H4 (cell line): ENCODE measurements at places on chromosomes 13 and 19. TPM values are rescaled to one million over a fixed set of nuclear protein-coding genes. Genes with fewer than 3 reads are reported as not detected.
A peak's percentile ranks its signal among the peaks of the same experiment; 100 is the strongest.

Gene OLFM2
- 11.1 and 17.3 TPM in 2 replicates for total RNA-seq

DNA sequence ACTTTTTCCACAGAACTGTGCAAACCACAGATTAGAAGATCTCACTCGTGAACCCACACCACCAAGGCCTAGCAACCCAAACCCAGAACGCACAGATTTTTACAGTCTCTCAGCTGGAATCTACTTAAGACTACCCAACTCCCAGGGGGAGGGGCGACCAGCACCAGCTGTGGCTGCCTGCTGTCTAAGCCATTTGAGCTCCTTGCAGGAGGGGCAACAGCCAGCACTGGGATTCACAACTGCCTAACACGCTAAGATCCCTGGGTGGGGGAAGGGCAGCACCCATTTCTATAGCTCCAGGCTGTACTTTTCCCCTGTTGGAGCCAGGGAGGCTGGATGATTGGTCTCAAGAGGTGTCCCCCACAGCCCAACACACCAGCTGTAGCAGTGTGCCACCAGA, 368.8 kb downstream of the SUCLA2 start:
- no peak for DNase-seq

GRCh38 chr19:19997656-19998268, 41.5 kb downstream of the ZNF682 start:
- no peak for DNase-seq

GRCh38 chr19:45156751-45157150, 4.0 kb downstream of the NKPD1 start:
- no peak for DNase-seq

- DNase-seq: no peak
These were observed 2.4 kb downstream of the SHANK1 start for GRCh38 chr19:50717026-50717723.

DNA sequence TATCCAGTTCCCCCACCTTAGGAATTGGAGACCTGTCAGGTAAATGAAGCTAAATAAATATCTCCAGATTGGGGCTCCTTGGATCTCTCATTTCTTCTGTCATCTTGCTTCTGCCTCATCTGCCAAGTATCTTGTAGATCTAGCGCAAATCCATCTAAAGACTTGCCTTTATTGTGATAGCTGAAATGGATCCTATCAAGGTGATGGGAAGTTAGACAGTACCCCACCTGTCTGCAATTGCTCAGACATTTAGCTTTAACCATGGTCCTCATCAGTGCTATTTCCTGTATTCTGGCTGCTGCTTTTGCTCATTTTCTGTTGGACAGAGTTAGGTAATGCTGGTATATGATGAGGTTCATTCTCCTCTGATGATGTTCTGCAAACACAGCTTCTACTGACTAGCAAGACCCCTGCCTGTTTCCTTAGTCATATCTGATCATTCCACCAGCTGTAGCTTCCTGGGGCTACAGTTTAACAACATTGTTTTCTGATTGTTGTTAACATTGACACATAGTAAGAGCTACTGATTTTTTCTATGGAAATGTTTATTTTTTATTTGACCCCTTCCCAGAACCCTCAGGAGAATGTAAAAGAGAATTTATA, 340.0 kb downstream of the DCT start:
- no peak for DNase-seq

DNA sequence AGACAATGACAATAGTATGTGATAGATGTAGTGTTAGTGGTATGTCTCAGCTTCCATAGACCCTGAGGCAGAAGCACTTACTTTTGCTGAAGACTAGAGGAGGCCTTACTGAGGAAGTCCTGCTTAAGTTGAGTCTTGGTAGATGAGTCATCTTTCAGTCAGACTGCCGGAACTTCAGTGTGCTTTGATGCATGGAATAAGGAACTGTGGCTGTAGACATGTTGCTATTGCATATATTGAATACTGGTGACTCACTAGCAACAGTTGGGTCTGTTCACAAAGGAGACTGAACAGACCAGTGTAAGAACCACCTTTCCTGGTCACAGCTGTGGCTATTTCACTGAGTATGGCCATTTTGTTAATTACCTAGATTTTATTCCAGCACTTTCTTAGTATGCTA, 1000.6 kb downstream of the OLFM4 start:
- peak; percentile 58 for DNase-seq

DNA sequence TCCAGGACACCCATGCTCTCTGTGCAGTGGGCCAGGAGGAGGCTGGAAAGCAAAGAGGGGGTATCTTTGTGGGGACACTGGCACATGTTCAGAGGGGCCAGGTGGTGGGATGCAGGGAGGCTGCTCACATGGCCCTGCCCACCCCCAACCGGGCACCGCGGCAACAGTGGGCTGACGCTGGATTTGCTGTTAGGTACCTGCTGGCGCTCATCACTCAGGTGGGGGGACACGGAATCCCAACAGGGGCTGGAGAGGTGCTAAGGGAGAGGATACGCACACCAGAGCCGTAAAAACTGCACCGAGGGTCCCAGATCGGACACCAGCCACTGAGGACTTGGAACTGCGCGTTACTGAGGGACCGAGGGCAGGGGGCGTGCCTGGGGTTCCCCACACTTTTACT, 19.2 kb downstream of the AKAP8L start:
- no peak for DNase-seq

Gene S1PR2
- total RNA-seq: 1.7 and 3.0 TPM in 2 replicates

DNA sequence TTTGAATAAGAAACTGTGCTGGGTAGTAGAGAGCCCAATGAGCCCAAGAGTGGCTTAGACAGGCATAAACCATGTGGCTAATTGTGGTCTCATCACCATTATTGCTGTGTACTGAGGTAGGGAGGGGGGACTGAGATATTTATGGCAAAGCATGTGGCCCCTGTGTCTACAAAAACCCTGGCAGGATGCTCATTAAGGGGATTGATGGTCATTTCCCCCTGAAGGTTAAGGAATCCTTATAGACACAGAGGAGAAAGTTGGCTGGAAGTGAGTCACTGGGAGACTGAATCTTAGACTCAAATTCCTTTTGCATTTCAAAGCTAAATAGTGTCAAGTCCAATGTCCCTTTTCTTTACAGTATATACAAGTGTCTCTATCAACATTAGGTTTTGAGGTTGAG, 9.8 kb upstream of the DACT3 start:
- DNase-seq: no peak

DNA sequence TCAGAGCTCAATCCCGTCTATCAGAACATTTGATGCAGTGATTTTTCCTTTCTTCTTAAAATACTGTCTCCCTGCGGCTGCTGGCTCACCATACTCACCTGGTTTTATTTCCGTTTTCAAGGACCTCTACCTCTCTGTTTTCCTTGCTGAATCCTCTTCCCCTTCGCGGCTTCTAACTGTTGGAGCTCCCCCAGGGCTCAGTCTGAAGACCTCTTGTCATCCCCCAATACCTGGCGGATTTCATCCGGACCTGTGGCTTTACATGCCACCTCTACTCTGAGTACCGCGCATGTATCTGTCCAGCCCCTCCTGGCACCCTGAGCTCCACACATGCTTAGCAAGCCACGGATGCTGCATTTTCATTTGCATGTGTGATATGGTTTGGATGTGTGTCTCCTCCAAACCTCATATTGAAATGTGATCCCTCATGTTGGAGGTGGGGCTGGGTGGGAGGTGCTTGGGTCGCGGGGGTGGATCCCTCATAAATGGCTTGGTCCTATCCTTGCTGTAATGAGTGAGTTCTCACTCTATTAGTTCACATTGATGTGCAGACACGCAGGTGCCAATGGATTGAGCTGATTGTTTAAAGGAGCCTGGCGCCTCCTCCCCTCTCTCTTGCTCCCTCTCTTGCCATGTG, 106.2 kb upstream of the LSM14A start:
- DNase-seq: no peak

DNA sequence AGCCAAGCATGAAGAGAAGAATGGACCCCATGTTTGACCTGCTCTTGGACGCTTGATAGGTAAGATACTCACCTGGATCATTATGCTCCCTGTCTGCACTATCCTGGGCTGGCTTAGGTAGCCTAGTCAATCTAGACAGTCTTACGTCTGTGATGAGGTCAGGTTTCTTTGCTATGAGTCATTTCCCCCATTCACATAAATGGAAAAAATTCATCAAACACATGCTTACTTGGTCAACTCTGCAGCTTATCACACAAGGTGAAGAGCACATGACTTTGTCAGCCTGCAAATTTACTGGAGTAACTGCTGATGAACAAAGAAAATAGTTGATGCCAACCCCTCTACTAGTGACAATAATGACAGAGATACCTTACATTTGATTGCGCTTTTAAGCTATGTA, 170.0 kb downstream of the NUFIP1 start:
- DNase-seq: peak; percentile 61

DNA sequence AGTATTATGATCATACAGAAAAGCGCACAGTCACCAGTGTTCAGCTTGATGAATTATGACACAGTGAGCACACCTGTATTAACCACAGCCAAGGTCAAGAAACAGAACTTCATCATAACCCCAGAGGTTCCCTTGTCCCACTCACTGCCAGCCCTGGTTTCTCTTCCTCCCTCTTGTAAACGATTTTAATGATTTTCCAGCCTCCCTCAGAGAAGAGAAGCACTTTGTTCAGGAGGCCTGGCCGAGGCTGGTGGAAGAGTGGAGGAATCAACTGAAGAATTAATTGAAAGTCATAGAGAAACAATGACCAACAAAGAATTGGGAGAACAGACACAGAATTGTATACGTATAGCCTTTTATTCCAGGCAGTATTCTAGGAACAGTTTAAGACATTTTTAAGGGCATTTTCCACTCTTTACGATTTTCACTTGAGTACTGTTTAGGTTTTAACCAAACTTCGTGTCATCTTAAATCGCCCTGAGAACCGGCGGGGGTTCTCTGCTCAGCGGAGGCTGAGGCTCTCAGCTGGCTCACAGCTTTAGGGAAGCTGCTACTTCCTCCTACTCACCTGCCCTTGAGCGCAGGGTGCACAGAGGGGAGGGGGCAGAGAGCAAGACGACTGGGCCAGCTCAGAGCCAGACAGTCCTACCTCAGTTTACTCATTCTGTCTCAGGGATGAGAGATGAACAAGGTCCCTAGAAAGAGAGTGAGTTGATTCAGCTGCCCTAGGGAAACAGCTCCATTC, 108.6 kb downstream of the AKAP11 start:
- no peak for DNase-seq

DNA sequence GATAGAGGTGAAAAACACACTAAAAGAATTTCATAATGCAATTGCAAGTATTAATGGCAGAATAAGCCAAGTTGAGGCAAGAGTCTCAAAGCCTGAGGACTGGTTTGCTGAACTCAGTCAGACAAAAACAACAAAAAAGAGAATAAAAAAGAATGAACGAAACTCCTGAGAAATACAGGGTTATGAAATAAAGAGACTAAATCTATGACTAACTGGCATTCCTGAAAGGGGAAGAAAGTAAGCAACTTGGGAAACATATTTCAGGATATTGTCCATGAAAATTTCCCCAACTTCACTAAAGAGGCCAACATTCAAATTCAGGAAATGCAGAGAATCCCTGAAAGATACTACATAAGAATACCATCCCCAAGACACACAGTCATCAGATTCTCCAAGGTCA, 47.8 kb downstream of the UBL3 start:
- DNase-seq: no peak

GRCh38 chr19:52170304-52170703, 1.1 kb downstream of the ZNF836 start:
- DNase-seq: no peak

Gene CGB3
- not detected in 2 replicates for total RNA-seq

GRCh38 chr13:51292000-51292565, 47.4 kb upstream of the SERPINE3 start:
- peak; percentile 29 for DNase-seq

DNA sequence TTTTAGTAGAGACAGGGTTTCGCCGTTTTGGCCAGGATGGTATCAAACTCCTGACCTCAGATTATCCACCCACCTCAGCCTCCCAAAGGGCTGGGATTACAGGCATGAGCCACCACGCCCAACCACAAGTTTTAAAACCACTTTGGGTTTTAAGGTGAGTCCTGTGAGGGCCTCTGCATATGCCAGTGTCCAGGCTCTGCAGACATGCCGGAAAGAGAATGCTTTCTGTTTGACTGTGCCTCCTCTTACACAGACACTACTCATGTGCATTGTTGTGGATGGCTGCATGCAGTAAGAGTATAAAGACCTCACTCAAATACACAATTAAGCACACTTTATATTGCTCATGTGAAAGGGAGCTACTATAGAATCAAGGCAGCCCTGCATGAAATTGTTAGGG, 20.8 kb upstream of the SLC25A30 start:
- no peak for DNase-seq

Gene GPC5
- 1.0 and 1.5 TPM in 2 replicates for total RNA-seq

Gene ZNF490
- 2.6 and 5.7 TPM in 2 replicates for total RNA-seq

GRCh38 chr13:51523082-51523518, 61.2 kb upstream of the WDFY2 start:
- DNase-seq: peak; percentile 71

GRCh38 chr19:1446713-1447481, 3.0 kb upstream of the APC2 start:
- DNase-seq: no peak

DNA sequence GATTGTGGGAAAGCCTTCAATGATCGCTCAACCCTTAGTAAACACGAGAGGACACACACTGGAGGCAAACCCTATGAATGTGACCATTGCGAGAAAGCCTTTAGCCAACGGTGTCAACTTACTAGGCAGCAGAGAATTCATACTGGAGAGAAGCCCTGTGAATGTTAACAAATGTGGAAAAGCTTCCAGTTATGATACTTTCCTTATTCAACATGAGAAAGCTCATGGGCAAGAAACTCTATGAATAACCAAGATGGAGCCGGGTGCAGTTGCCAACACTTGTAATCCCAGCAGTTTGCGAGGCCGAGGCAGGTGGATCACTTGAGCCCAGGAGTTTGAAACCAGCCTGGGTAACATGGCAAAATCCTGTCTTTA, 15.8 kb upstream of the ZNF8 start:
- DNase-seq: no peak

DNA sequence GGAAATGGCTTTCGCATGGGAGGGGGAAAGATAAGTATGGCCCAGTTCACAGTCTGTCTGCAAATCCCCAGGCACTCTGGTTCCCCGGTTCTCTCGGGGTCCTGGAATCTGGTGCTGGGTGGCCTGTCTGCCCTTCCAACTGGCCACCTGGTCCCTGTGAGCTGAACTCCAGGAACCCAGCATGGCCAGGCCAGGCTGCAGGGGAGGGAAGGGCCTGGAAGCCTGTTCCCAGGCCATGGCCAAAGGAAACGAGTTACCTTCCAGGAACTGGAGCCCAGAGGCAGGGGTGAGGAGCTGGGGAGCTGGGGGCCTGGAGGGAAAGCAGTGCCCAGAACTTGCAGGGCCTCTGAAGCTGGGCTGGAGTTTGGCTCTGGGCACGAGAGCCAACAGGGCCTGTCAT, 19.1 kb upstream of the PNMA8C start:
- no peak for DNase-seq

Gene NCR1
- total RNA-seq: 0.06 TPM in 1 of 2 replicates, not detected in the other

DNA sequence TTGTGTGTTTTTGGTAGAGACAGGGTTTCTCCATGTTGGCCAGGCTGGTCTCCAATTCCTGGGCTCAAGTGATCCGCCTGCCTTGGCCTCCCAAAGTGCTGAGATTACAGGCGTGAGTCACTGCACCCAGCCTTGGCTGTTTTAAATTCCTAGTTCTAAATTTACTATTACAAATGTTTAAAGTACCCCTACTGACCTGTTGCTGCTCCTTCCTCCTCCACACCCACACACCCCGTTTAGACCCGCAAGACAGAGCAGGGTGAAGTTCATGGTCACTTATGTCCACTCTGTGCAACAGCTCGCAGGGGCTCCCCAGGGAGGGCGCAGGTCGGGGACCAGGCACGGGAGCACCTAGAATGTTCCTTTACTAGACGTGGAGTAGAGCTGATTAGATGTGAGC, 28.7 kb downstream of the TMEM161A start:
- DNase-seq: no peak
